Memory B cell (primary cell): ENCODE measurements at places on chromosomes 5 and 9.
A peak's percentile ranks its signal among the peaks of the same experiment; 100 is the strongest.

- no peak for DNase-seq
Measured at GRCh38 chr5:77151501-77151900, 59.0 kb upstream of the PDE8B start.

DNA sequence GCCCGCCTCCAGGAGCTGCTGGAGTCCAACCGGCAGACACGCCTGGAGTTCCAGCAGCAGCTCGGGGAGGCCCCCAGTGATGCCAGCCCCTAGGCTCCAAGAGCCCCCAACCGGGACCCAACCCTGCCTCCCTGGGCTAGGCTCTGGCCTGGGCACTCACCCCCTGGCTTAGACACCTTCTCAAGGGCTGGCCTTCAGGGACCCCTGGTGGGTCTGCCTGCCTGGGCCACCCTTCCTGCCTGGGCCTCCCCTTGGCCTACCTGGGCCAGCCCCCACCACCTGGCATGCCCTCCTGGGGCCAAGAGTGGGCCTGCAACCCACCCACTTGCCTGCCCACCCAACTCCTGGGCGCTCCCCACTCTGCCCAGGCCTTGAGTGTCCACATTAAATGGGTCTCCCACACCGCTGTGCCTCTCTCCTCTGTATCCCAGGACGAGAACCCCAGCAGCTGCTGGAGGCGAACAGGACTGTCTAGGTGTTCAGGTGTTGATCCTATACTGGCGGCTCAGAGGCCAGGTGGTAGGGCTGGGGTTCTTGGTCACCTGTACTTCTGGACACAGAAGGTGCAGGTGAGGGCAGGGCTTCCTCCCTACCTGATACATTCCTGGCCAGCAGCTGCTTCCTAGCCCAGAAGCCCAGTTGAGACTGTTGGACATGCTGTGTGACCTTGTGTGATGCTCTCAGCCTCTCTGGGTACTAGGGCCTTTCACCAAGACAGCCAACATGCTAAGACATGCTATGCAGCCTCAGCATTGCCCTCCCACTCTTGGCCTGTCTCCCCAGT, 3.6 kb downstream of the BBLN start:
- no peak for DNase-seq

- no peak for DNase-seq
Measured at GRCh38 chr9:136089697-136090045, 5.4 kb downstream of the NACC2 start.

GRCh38 chr9:69569738-69570451, 102.3 kb downstream of the APBA1 start:
- DNase-seq = no peak

DNA sequence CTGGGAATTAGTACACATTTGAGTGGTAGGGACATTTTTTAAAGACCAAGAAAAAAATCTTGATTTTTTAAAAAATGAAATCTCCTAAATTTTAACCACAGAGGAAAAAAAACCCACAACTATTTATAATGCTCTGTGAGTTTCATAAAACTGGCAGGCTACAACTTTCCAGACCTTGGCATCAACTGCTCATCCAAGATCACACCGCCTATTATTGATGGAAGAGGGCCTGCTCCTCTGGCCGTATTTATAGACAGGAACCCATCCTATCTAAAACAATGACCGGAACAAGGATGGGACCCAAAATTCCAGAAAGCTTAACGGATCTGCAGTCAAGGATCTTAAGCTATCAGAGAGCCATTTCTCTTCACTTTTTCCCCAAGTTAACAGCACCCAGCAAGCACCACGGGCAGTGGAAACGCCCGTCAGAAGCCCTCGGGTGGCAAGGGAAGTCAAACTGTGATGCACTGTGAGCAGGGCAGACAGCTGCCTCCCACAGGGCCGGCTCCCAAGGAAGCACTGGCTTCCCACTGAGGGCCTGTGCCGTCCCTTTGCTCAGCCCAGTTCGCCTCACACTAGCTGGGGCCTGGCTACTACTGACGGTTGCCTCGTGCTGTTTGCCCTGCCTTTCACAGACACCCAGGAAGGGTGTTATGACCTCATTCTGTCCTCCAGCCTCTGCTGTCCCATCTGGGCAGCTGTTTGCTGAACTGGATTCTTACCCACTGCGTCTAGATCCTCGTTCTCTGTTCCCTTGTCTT, 62.8 kb downstream of the CDC14B start:
- DNase-seq = no peak

GRCh38 chr5:144945503-144945902, 774.8 kb downstream of the KCTD16 start:
- DNase-seq = no peak

- no peak for DNase-seq
Measured at GRCh38 chr9:127913682-127914081, 3.2 kb downstream of the ST6GALNAC4 start.

DNA sequence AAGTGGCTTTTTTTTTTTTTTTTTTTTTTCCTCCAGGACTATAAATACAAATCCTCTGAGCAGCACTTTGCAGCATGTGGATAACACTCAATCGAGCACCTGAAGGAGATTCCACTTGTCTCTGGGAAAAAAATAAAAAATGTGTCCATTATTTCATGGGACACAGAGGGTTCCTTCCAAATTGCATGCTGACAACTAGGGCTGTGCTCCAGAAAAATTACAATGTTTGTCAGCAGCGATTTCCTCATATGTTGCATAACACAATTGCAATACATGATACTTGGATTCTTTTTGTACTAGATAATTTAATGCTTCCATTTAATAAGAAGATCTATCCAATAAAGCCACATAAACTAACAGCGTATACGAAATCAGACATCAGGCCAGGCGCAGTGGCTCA, 84.4 kb downstream of the CDH18 start:
- no peak for DNase-seq

DNA sequence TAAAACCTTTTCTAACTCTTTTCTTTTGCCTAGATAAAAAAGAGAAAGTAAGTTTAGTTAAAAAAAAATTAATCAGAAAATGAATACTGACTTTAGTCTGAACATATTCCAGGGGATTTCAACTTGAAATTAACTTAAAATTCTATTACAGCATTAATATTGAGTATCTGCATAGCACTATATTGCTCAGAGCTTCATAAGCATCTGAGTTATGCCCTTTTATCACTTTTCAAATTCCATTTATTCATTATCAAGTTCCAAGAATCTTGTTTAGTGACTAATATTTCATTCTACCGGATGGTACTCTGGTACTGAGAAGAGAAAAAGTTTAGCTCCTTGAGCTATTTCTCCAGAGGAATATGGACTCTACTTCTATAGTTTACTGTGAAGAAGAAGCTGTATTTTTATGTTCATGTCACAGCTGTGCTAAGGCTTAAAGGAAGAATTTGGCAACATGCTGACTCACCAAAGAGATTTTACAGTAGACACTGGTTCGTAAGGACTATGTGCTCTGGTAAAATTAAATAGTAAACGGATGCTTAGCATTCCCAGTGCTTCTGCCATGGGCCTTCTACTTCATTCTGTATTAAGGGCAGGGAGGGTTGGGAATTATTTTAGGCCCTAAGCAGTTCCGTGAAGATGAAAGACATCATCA, 285.2 kb upstream of the SEMA6A start:
- no peak for DNase-seq

DNA sequence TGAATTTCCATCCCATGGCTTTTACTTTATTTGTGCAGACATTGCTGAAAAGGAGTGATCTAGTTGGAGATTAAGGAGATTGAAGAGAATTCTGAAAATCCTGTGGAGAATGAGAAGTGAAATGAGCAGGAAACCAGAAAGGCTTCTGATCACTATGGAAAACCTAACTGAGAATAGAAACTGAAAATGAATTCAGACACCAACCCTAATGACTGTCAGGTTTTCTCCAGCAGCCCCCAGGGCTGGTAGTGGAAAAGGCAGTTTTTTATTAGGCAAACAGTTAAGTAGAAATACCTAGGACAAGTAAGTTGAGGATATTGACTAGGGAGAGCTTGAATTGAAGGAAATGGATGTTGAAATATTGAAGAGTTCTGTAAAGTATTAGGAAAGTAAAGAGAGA, 14.7 kb upstream of the ARRDC3 start:
- DNase-seq = no peak

DNA sequence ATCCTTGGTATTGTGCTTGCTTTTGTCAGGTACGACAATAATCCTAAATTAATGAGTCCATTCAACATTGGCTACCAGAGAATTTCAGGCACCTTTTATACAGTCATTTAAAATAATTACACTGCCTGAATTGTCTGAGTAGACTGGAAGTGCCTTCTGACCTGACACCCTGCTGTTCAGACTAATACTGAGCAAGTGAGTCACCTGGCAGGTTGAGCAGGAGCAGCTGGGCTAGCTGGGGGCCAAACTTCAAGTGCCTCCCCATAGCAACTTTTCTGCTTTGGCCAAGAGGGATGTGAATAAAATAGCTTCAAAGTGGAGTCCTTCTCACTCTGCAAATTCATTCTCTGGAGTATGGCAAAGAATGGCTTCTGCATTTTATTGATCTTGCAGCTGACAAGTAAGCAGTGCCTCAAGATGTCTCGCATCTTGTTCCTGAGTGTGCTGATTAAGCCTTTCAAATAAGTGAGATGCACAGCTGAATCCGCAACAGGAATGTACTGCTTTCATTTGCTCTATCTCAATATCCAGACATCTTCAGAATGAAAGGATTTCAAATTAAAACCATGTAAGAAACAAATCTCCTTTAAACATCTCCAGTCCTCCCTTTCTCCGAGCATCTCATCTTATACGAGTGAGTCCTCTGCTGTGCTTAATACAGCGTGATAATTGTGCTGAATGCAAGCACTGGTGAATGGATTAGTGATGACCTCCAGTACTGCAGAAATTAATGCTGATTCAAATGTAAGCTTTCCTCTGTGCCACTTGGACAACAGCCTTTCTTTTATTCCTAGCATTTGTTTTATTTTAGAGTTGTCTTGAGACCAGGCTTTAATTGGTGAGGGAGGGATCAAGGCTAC, 271.2 kb downstream of the EDIL3 start:
- DNase-seq = no peak

- DNase-seq = no peak
Measured at GRCh38 chr9:15764131-15764530, 211.3 kb downstream of the CCDC171 start.

GRCh38 chr5:172688349-172689217, 47.5 kb downstream of the NEURL1B start:
- DNase-seq = no peak

GRCh38 chr5:160743027-160743426, 109.0 kb downstream of the ATP10B start:
- no peak for DNase-seq

GRCh38 chr9:101299901-101300300, 84.9 kb downstream of the BAAT start:
- DNase-seq = no peak

DNA sequence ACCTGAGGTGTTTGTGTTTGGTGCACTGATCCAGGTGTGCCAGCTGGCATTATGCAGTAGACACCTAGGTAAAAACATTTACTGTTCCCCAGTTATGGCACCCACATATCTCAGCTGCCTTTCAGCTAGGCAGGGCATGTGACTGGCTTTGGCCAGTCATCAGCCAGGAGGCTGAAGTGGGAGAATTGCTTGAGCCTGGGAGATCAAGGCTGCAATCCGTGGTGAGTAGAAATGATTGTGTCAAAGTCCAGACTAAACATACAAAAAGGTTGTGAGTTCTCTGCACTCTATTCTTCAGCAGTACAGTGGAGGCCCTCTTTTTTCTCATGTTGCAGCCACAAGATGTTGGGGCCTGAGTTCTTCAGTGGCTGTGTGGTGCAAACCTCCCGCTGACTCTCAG, 3.2 kb upstream of the FBLL1 start:
- no peak for DNase-seq

DNA sequence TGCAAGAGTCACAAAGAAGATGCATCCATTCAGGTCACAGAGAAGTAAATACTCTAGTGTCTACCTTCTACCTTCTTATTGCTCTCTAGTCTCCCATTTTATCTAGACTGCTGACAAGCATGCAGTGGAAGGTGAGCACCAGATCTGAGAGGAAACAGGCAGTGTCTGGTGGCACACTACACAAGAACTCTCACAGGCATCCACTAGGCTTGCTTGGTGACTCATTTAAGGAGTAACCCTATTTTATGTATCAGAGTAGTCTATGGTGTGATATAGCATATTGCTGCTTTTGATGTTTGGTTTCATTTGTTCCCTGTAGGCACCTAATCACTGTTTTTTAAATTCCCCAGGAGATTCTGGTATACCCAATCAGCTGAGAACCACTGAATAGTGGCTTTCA, 1.6 kb upstream of the THBS4 start:
- DNase-seq = no peak

DNA sequence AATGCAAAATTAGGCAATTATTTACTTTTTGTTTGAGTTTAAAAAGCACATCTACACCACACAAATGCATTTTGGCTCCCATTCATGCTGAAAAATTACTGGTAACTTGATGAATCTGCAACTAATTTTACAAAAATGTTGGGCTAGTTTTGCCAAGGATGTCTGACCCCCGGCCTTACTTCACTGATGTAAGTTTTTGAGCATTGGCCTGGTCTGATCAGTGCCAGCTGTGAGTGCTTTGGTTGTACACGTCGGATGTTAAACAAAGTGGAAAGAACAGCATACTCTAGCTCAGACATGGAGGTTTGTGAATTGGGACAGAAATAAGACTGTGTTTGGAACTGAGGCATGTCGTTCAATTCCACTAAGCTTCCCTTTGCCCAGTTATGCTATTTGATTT, 1044.2 kb downstream of the TLE4 start:
- no peak for DNase-seq

GRCh38 chr5:11504886-11505193, 399.4 kb downstream of the CTNND2 start:
- no peak for DNase-seq

- no peak for DNase-seq
Measured at GRCh38 chr9:114785866-114786650, 19.8 kb downstream of the TNFSF15 start.

- DNase-seq = no peak
Measured at GRCh38 chr9:122605691-122606090, 8.8 kb upstream of the OR1Q1 start.

DNA sequence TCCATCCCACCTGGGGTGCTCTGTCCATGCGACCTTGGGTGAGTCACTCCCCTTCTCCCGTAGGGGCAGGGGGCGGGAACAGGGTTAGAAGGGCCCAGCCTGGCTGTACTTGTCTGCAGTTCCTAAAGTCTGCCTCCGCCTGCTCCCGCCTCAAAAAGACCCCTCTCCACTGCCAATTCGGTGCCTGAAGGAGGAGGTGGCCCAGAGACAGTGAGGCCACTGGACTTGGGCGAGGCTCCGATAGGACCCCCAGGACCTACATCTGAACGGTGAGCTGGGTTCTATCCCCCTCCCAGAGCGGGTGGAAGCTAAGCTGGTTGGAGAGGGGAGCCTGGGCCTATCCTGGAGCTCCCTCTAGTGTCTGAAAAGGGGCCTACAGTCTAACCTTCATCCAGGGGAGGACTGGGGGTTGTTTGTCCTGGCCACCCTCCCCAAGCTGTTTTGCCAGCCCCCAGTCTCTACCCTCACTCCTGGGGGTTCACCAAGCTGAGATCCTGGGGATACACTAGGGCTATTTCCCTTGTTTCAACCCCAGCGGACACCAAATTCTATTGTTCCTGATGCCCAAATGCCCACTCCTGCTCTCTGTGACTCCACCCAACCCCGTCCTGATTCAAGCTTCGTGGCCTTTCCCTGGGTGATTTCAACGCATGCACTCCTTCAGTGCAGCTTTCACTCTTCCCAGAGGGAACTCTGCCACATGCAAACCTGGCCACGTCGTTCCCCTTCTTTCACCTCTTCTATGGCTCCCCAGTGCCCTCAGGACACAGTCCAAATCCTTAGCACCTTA, 6.1 kb upstream of the CRB2 start:
- DNase-seq = peak; percentile 83
